Activated naive CD4-positive, alpha-beta T cell treated with anti-CD3 and anti-CD28 coated beads, Interleukin-2, amount 50 U/mL, for 16 hours (primary cell): ENCODE measurements at places on chromosomes 7 and 10.

DNA sequence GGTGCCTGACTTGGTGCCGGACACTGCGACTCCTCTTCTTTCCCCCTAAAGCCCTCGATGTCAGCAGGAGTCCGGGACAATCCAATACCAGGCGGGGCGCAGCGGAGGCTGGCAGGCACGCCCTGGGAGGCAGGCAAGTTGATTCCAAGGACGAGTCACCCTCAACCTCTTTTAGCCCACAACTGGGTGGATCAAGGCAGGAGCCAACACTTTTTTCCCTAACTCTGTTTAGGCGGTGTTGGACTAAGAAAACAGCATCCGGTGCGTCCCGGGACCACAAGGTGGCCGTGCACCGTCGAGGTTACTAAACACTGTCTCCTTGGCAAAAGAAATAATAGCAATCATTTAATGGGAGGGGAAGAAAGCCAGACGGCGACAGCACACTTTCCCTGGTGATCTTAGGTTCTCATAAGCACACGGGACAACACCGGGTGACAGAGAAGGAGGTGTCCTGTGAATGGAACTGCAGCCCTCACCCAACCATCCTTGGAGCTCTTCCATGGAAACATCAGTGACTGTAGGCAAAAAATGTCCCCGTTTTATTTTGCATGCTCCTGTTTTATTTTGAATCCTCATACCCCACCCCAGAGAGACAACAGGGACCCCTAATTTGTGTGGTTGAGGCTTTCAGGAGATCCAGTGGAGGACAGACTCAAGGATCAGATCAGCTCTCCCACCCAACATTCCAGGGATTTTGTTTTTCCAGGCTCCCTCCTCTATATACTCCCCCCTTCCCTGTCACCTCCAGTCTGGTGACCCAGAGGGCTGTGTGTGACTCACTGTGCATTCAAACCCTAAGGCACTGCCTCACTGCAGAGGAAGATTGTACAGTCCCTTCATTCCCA is 1.3 kb upstream of the CALCR start:
- no peak for DNase-seq

GRCh38 chr7:25215694-25216335 is 12.5 kb downstream of the NPVF start:
- no peak for DNase-seq

DNA sequence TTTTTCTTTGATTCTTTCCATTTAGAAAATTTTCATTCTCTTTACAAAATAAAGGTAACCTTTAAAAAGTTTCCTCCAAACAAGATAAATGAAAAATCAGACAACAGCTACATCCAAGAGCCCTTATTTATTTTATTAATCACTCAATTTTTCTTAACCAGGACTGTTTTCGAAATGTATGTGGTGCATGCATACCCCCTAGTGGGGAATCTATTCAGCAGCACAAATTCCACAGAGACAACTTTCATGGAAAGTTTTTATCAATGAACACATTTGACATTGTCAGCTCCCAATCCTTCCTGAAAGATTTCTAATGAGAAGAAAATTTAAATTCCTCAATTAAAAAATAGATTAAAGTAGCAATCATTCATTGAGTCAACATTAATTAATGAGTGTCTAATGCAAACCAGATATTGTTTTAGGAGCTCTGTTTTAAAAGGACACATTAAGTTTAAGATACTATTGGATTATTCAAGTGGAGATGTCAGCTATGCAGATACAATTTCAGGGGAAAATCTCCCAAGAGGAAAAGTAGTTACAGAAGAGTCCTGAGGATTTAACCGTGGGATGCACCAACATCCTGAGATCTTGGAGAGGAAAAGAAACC is 5.2 kb upstream of the HTR7 start:
- DNase-seq, result no peak

GRCh38 chr10:123145542-123146012 is 2.4 kb upstream of the HMX2 start:
- no peak for DNase-seq

DNA sequence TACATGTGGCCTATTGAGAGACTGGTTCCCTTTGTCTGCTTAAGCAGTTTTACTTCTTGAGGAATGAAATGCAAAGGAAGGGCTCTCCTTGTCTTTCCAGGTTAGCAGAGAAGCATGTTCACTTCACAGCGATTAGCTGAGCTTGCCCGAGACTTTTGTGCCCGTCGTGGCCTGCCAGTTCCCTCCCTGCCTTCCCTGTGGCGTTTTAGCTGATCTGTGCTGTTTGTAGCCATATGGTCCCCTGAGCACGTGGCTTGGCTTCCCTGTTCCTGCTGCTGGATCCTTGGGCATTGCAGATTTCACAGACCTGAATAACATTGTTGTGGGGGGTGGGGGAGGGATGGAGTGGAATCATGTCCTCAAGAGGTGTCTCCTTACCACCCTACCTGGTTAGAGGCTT is 61.8 kb downstream of the SND1 start:
- DNase-seq, result no peak

GRCh38 chr10:34249634-34250033 is 565.5 kb downstream of the PARD3 start:
- DNase-seq, result no peak

GRCh38 chr10:78377356-78377755 is 343.7 kb downstream of the RPS24 start:
- no peak for DNase-seq

- no peak for DNase-seq
Measured at GRCh38 chr7:142739923-142740492, 9.3 kb upstream of the PRSS1 start.

DNA sequence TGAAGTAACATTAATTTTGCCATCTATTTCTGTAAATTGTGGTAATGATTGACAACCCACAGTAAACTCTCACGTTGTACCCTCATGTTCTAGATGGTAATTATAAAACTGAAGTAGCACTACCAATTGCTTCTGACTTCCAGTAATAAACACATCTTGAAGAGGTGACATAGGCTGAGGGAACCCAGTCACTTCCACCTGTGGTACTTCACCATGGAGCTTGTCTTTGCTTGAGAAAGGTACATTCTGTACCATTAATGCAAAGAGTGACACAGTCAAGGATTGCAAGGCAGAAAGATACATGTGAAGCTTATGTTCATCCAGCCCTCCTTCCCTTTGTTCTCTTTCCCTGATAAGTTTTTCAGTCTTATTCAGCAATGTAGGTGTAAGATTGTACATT is 11.2 kb downstream of the CAPZA2 start:
- DNase-seq, result no peak

GRCh38 chr7:70027867-70028266 is 429.6 kb downstream of the AUTS2 start:
- DNase-seq, result no peak

DNA sequence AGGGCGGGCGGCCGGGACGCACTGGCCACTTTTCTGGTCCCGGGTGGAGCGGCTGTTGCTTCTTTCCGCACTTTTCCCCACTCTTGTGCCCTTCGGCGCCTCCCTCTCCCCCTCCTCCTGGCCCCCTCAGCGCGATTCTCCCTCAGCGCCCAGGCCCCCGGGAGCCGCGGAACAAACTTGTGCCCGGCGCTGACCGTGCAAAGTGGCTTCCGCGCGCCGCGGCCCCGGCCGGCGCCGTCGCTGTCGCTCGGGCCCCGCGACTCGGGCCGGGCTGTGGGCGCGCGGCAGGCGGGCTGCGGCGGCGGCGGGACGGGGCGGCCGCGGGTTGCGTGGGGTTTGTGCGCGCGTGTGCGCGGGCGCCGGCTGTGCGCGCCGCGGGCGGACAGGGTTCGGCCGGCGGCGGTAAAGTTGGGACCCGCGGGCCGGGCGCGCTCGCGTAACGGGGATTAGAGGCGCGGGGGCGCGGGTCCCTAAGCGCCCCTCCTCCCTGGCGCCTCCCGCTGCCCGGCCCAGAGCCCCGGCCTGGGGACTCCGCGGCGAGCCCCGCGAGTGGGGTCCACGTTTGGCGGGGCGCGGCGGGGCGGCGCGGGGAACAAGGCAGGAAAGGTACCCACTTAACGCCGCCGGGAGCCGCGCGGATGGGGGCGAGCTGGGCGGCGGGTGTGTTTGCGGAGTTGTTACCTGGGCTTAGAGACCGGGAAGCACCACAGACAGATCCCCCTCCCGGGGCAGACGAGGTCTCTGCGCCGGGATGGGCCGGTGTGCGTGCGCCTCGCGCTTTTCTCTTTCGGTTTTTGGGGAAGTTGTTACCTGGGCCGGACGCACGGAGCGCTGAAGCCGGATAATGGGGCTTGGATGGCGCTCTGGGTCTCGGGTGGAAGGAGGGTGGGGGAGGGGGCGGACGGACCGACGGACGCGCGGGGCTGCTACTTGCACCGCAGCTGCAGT is 860 bp downstream of the ZEB1 start:
- DNase-seq, result peak; percentile 63

DNA sequence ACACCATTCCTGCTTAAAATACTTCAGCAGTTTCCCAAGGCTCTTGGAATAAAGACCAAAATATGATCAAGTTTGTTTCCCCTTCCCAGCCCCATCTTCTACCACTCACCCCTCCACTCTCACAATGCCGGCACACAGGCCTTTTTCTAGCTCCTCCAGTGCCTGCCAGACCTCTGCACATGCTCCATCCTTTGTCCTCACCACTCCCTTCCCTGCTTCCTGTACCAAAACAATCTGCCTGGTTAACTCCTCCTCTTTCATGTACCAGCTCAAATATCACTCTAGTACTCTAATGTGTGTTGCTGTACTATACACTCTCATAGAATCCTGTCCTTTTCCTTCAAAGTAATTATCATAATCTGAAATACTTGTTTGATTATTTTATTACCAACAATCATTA is 19.4 kb downstream of the SCRN1 start:
- no peak for DNase-seq

- DNase-seq, result no peak
Measured at GRCh38 chr10:34193931-34194626, 621.0 kb downstream of the PARD3 start.

DNA sequence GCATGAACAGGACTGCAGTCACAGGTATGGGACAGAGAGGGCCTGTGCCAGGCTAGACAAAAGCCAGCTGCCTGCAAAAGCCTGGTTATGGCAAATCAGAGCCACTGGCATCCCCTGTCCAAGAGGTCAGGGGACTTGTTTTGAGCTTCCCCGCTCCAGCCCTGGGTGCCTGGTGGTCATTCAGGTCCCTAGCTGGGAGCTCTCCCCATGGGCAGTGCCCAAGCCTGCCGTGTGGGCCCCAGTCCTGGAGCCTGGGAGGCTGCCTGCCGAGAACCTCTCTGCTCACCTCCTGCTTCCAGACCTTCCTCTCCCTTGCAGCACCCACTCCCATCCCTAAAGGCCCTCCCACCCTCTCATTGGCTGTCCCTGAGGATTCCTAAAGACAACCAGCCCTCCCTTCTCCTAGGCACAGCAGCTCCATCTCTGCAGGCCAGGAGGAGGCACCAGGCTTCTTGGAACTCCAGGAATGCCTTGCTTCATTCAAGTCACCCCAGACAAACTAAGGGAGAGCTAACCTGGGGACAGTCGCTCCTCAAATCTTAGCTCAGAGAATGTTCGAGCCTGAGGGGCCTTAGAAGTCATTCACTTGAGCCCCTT is 150.6 kb downstream of the C10orf105 start:
- no peak for DNase-seq

DNA sequence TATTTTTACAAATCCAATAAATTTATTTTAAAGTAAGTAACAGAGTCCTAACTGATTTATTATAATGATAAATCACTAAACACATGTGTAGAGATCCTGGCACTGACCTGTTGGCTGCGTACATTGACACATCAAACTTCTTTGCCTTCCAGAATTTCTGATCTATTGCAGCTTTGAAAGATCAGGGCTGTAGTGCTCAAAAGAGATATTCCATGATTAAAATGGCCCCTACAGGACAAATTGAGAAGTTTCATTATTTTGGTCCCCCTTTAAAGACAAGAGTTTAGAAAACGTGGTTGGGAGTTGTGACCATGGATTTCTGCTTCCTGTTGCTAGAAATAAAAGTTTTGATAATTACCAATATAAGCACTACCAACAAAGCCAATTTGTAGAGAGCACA is 87.7 kb upstream of the PDK4 start:
- DNase-seq, result no peak

GRCh38 chr7:105222953-105223352 is 165.8 kb downstream of the SRPK2 start:
- no peak for DNase-seq

GRCh38 chr7:1696671-1697498 is 26.8 kb downstream of the ELFN1 start:
- DNase-seq, result peak; percentile 9

DNA sequence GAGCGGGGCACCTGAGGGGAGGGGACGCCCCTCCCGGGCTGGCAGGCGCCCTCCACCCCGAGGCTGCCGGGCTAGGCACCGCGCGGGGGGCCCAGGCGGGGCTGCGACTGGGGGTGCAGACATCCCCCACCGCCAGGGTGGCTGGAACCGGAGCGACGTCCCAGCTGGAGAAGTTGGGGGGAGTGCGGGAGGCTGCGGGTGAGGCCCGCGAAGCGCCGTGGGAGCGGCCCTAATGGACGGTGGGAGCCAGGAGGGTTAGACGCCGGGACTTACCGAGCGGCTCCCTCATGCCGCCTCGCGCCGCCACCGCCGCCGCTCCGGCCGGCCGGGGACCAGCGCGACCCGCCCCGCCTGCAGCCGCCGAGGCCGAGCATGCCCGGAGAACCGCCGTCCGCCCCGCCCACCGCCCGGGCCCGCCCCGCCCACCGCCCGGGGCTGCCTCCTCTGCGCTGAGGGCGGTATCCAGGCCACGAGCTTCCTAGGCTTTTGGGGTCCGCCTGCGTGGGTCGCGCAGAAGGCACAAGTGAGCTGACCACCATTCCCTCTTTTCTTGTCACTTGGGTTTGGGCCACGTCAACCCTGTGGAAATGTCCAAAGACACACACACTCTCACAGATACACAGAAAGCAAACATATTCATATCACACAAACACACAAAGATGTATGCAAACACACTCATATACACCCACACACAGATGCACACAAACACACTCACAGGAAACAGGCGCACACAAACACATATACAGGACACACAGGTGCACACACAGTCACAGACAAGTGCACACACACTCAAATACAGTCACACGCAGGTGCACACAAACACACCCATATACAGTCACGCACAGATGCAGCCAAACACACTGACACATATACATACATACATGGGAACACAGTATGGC is at the start of gene JCAD:
Gene JCAD, minus strand, starts transcription at position 378 of the 899 bp plus-strand sequence. CDS start 11,774 bp downstream, outside the sequence.
- peak; percentile 60 for DNase-seq

DNA sequence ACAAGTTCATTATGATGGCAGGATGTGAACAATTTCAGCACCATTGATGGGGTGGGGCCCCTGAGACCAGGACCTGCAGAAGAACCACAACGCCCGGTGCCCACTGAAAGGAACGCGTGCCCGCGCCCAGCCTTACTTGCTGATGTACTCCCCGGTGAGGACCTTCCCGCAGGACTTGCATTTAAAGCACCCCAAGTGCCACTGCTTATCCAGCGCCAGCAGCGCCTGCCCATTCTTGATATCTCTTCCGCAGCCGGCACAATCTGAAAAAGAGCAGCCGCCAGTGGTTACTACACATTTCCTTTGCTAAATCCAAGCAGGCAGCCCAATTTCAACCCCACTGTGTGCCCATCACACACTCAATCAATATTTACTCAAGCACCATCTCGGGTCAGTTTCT is 110.6 kb downstream of the ABLIM1 start:
- peak; percentile 27 for DNase-seq
